ENCODE measurements at places on chromosomes 3 and 15.

GRCh38 chr3:55164876-55165275, 237.0 kb upstream of the LRTM1 start:
- no peak for DNase-seq

DNA sequence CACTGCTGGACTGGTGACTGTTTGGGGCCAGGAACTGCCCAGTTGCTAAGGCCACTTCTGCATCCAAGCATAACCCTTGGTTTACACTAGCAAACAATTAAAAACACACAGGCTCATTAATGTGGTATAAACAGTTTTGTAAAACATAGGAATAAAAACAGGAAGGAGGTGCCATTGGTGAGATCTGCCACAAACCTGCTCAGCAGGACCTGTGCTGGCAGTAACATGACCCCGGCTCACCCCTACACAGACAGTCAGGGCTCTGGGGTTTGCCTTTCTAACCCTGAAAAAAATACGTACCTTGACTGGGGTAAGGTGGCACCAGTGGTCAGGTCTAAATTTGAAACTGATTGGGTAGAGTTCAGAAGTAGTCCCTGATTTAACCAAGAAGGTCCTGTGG, 76.2 kb downstream of the ATP1B3 start:
- DNase-seq, result no peak

DNA sequence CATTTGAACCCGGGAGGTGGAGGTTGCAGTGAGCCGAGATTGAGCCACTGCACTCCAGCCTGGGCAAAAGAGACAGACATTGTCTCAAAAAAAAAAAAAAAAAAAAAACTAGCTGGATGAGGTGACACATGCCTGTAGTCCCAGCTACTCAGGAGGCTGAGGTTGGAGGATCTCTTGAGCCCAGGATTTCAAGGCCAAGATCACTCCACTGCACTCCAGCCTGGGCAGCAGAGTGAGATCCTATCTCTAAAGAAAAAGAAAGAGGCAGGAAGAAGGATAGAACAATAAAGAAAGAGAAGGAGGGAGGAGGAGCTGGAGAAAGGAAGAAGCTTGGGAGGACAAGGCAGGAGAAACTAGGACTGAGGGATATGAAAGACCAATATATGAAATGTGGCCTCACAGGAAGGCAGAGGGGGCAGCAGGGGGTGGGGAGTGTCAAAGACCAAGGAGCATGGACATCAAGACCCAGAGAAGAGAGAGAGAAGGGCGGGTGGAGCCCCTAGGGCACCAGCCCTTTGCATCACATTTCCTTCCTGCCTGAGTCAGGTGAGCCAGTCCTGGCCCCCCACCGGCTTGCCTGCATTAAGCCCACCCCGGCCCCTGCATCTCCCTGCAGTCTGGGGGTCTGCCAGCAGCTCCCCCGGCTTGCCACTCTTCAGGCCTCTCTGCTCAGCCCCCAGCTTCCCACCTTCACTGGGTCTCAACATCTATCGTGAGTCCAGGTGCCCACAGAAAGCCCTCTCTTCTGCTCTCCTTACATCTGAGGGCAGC, 11.5 kb downstream of the IGDCC3 start:
- DNase-seq, result no peak

DNA sequence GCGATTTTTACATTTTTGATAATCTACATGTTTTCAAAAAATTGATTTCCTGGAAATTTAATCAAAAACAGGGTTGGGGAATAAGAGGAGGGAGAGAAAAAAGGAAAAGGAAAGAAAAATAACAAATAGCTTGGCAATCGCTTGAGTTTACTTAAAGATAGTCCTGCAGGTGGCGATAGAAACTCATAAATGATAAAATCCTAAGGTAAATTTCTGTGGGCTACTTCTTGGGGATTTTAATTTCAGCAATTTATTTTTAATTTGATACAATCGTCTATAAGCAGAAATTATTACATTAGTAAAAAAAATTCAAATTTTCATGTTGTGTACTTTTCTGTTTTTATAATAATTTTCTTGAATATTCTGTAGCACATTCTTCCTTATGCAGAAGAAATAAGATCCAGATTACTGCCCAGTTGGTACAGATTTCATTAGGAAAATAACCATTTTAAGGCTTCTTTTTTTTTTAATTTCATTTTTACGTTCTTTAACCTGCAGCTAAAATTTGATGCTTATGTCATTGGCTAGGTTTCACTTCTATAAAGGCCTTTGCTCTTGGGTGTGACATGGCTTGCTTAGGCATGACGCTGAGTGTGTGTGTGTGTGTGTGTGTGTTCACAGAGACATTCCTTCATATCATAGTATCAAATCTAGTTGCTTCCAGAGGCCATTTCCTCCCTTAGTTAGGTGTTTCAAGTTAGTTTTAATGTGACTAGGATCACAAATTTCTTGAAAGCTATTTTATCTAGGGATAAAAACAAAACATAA, 181.8 kb downstream of the MCTP2 start:
- no peak for DNase-seq

DNA sequence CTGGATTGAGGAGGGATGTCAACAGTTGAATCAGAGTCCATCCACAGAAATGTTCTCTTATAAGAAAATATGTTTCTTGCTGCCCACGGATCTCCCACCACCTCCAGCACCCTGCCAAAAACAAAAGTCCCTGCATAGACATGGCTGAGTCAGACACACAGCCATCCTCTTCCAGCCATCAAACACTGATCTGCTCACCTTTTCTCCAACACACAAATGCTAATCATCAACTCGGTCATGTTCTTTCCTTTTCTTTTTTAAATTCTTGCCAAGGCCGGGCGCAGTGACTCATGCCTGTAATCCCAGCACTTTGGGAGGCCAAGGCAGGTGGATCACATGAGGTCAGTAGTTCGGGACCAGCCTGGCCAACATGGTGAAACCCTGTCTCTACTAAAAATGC, 110.7 kb upstream of the IL12A start:
- no peak for DNase-seq

GRCh38 chr15:71334873-71335272, 219.6 kb downstream of the THSD4 start:
- DNase-seq, result no peak

DNA sequence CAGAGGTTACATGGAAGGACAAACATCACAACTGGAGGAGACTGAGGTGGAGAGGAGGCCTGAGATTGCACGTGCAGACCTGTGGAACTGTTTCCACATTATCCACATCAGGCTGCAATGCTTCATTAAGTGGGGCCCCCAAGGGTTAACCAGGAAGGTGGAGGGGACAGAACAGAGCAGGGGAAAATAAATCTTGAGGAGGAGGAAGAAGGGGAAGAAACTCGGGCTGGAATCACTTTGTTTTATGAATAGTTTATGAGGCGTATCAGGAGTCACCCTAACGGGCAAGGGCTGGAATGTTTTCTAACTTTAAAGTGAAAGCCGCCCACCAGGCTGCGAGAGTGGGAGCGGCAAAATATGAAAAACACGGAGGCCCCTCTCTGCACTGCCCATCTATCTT, 154.9 kb downstream of the WNT5A start:
- DNase-seq, result no peak

DNA sequence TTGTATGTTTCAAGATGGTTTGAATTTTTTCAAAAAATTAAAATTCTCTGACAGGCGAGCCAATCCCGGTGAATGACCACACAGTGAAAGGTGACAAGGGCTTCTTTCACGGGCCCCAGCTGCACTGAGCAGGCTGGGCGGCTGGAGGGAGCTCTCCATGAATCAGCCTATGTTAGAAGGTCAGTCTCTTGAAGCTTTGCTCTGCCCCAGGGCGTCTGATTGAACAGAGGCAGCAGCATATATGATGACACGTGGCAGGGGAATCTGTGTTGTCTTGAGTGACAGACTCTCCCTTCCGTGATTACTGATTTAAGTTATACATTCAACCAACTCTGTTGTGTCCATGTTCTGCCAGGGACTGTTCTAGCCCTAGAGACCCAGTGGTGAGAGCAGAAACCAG, 51.5 kb downstream of the ISG20 start:
- no peak for DNase-seq

DNA sequence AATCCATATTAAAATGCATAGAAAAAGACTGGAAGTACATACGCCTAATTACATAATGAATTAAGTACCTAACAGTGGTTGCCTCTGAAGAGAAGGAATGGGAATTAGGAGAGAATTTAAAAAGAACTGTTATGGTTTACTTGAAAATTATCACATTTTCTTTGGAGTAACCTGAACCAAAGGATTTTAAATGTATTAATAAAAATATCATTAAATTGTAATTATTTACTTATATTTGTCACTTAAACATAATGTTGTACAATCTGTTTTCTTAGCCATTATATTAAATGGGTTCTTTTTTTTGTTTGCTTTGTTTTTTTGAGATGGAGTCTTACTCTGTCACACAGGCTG, 114.2 kb upstream of the SLC7A14 start:
- DNase-seq, result no peak

DNA sequence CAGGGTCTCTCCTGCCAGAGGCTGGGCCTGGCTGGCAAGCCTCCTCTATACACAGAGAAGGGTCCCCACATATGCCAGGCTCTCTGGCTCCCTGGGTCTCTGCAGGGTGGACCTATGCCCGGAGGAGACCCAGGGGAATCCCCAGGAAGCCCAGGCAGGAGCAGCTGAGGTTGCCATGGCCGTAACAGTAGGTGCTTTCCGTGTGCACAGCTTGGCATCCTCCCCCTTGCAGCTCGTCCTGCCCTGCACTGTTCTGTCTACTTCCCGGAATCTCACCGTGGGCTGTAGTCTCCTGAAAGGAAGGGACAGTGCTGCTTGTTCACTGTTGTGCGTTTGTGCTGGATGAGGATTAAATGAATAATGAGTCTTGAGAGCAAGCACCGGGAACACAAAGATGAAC, 47.8 kb downstream of the DAPK2 start:
- no peak for DNase-seq

- peak; percentile 46 for DNase-seq
These were observed 46.8 kb upstream of the SLC6A1 start for GRCh38 chr3:10945683-10946287.

DNA sequence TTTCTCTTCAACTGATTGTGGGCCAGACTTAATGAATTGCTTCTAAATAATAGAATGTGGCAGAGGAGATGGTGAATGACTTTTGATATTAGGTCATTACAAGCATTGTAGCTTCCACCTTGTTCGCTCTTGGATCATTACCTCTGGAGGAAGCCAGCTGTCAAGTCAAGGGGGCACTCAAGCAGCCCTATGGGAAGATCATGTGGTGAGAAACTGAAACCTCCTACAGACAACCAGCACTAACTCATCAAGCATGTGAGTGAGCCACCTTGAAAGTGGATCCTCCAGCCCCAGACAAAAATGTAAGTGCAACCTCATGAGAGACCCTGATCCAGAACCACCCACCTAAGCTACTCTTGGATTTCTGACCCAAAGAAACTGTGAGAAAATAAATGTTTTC, 109.8 kb upstream of the TBC1D5 start:
- no peak for DNase-seq

- DNase-seq, result no peak
These were observed 234.5 kb upstream of the GAP43 start for GRCh38 chr3:115388811-115389210.

- no peak for DNase-seq
These were observed 225.6 kb downstream of the TIGIT start for GRCh38 chr3:114519415-114519814.

- DNase-seq, result no peak
These were observed 29.7 kb upstream of the SHC4 start for GRCh38 chr15:48993380-48993779.

- DNase-seq, result no peak
These were observed 69.0 kb upstream of the FNDC3B start for GRCh38 chr3:171970301-171970788.

DNA sequence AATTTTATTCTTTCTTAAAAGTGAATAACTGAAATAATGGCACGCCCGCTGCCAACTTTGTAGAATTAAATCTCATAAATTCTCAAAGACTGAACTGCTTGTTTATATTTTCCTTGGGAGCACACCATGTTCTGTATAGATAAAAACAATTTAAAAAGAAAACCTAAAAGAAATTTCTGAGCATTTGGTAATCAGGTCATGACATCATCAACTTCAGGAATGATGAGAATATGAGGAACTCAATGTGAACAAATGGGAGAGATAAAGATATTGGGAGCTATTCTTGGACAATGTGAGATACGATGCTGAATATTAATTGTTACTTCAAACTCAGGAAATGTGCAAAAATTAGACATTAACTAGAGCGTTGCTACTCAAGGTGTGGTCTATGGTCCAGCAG, 10.0 kb upstream of the VGLL3 start:
- no peak for DNase-seq

GRCh38 chr3:15470261-15470660, 42.9 kb downstream of the EAF1 start:
- no peak for DNase-seq

- DNase-seq, result no peak
These were observed 1334.4 kb upstream of the ALCAM start for GRCh38 chr3:104032283-104032682.

DNA sequence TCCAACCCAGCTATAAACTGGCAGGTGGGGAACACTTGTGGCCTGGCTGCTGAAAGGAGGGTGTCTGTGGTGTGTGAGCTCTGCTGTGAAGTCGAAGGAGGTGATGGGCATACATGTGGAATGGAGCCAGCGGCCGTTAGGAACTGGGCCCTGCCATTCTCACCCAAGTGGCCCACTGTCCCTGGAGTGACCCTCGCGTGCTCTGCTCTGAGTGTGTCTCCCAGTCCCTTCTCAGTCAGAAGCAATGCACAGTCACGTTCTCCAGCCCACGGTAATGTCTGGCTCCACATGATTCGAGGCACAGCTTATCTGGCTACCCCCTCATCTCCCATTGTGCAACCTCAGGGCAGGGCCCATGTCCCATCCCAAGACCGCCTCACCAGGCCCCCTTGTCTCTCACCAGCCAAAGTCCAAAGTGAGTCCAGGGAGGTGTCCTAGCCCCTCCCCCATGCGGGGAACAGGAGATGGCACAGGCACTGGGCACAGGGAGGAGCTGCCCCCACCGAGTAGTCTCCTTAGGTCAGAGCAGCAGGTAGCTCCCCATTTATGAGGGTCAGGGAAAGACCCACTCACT, 62.9 kb downstream of the ZNF445 start:
- DNase-seq, result no peak

GRCh38 chr3:71258116-71258515, 325.4 kb downstream of the FOXP1 start:
- peak; percentile 32 for DNase-seq

Measured in CD4-positive, alpha-beta T cell treated with Interleukin-6 for 4 hours (primary cell).